Stimulated activated CD8-positive, alpha-beta memory T cell treated with anti-CD3 and anti-CD28 coated beads, Interleukin-7, amount 100 ng/mL, for 1 hour (primary cell): ENCODE measurements at places on chromosomes 4 and X.

DNA sequence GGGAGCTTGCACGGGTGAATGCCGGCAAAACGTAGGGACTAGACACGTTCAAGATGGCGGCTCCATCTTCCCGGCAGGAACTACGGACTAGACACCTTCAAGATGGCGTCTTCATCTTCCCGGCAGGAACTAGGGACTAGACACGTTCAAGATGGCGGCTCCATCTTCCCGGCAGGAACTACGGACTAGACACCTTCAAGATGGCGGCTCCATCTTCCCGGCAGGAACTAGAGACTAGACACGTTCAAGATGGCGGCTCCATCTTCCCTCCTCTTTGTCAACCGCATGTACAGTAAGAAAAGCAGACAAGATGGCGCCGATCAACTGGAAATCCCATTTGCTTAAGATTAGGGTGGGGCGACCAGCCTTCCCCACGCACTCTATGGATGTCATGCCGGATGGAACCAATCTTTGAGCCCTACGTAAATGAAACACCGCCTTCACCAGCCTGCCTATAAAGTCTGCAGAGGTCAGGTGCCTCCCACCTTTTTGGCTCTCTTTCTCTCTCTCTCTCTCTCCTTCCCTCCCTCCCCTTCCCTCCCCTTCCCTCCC lies 222.4 kb downstream of the CRLF2 start:
- DNase-seq = peak; percentile 53

DNA sequence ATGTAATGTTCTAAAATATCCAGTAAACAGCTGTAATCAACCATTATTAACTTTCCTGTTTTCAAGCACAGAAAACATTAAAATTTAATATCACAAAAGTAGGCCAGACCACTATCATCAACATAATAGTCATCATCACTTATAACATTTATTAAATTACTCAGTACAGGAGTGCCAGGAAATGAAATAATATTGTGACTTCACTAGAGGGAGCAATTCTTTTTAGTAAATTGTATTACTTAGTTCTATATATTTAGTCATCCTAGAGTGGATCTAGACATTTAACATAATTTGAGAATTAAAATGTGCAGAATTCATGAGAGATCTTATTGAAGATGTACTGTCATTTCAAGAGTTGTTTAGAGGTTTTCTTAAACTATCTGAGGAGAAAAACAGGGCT lies 33.6 kb downstream of the PITX2 start:
- DNase-seq = no peak

- DNase-seq = no peak
Observed at GRCh38 chr4:85967872-85968271, 392.0 kb downstream of the MAPK10 start.

DNA sequence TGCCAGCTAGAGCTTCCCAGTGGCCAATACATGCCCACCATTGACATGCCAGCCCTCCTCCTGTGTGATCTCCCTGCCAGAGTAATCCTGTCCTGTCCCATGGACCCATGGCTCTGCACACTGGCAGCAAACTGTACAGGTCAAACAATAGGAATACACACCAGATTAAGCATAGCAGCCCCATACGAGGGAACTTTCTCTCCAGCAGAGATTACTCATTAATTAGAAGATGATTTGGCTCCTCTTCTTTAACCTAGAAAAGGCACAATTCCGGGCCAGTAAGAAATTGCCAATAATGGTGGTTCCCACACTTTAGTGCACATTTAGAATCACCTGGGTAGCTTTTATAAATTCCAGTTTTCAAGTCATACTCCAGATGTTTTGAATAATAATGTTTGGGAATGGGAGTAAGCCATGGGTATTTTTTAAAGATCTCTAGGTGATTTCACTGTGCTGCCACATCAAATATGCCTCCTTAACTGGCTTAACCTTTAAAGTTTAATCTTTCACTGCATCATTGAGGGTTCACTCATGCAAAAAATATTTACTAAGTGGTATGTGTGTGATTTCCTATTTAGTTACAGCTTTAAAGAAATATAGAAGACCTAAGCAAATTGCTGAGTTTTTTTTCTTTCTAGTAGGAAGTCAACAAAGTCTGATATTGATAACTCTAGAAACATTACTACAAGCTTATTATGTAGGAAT lies 277.6 kb upstream of the NWD2 start:
- DNase-seq = no peak

- no peak for DNase-seq
Observed at GRCh38 chrX:3403748-3404147, 57.3 kb upstream of the MXRA5 start.

- no peak for DNase-seq
Observed at GRCh38 chr4:65508168-65508567, 162.1 kb downstream of the EPHA5 start.

DNA sequence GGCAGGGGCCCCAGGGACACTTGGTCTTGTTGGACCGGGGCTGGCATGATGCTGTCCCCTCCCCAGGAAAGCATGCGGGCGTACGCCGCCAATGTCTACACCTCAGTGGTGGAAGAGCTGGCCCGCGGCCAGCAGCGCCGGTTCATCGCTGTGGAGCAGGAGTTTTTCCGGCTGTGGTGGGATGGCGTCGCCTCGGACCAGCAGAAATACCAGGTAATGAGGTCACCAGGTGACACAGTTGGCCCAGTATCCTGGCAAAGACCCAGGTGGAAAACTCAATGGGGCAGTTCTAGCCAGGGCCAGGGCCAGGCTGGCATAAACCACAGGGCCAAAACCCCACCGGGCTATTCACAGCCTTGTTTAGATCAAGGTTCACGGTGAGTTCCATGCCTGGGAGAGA lies 1.5 kb downstream of the MAN2B2 start:
- DNase-seq = no peak

GRCh38 chr4:88753658-88754571 lies 56.3 kb upstream of the NAP1L5 start:
- no peak for DNase-seq
